Hindlimb muscle (tissue), 1 donor: ENCODE measurements at places on chromosomes 3 and 15. TPM values are rescaled to one million over a fixed set of nuclear protein-coding genes. Genes with fewer than 3 reads are reported as not detected.

PRICKLE2 gene
- 11.0 TPM for polyA plus RNA-seq

DNA sequence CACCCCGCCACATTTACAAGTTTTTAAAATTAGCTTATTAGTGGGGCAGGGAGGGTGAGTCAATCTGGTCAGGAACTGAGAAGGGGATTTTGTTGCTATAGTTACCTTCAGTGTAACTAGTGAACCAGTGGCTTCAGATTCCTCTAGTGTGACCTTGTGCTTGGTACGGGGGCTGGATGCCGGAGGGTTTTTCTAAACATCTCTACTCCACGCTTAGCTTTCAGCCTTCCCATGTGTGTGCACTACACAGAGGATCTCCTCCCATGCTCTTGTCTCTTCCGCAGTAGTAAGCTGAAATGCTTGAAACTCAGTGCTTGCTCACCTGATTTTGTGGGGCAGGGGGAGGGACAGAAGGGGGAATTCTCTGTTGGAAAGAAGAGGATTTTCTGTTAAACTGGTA lies 67.9 kb upstream of the AKAP13 start:
- no peak for DNase-seq

- no peak for DNase-seq
These were observed 27.8 kb upstream of the FRMD4B start for GRCh38 chr3:69413551-69414207.

DNA sequence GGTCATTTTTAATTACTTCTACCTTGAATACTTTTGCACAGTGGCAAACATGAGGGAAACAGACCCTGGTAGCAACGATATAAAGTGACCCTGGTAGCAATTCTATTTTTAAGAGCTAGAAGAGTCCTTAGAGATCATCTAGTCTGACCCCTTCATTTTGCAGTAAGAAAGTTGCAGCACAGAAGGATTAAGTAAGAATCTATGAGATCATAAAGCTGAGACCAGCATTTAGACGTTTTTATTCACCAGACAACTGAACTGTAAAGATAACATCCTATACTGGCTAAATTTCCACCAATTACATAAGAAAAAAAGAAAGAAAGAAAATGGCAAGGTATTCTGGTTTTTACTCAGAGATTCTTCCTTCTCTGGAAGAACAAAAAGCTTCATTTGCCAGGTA lies 49.9 kb downstream of the LRRFIP2 start:
- DNase-seq: no peak

MRAS gene
- 75.7 TPM for polyA plus RNA-seq

GRCh38 chr15:29612096-29612495 lies 210.2 kb downstream of the TJP1 start:
- DNase-seq: no peak
